ENCODE measurements at places on chromosomes 13 and 19.

DNA sequence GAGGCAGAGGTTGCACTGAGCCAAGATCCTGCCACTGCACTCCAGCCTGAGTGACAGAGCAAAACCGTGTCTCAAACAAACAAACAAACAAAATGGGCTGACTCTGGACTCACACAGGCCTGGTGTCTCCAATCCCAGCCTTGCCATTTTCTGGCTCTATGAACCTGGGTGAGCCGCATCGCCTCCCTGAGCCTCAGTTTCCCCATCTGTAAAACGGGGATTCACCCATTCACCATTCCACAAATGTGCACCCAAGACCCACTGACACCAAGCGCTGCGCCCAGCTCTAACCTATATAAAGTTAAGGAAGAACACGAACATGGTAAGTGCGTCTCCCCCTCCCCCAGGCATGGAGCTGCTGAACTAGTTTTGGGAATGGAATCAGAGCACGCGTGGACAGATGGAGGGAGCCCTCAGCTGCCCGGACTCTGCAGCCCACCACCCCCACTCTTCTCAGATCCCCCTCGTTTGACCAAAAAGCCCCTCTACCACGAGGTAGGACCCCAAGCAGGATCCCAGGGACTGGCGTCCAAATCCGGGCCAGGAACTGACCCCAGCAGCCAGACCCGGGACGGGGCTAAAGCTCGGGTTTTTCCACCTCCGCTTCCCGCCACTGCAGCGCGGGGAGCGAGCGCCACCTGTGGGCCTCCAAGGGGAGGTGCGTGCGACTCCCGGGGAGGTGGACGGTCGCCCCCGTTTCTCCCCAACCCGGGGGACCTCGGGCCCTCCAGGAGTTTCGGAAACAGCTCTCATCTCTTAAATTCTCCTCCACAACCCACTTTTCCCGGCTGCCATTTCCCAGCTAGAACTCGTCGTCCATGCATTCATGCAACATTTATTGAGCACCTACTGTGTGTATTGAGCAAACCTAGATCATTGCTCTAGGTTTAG, 33.0 kb upstream of the ADGRE5 start:
- DNase-seq = peak; percentile 90

GRCh38 chr13:77215543-77215942, 111.4 kb downstream of the MYCBP2 start:
- DNase-seq = no peak

- no peak for DNase-seq
These were observed 6.0 kb upstream of the NEK3 start for GRCh38 chr13:52165411-52165810.

- peak; percentile 88 for DNase-seq
These were observed at the start of gene TBXA2R for GRCh38 chr19:3606690-3607289. Gene TBXA2R, minus strand, starts transcription at chr19:3606875. Its CDS starts 6,241 bp downstream, at chr19:3600634.

DNA sequence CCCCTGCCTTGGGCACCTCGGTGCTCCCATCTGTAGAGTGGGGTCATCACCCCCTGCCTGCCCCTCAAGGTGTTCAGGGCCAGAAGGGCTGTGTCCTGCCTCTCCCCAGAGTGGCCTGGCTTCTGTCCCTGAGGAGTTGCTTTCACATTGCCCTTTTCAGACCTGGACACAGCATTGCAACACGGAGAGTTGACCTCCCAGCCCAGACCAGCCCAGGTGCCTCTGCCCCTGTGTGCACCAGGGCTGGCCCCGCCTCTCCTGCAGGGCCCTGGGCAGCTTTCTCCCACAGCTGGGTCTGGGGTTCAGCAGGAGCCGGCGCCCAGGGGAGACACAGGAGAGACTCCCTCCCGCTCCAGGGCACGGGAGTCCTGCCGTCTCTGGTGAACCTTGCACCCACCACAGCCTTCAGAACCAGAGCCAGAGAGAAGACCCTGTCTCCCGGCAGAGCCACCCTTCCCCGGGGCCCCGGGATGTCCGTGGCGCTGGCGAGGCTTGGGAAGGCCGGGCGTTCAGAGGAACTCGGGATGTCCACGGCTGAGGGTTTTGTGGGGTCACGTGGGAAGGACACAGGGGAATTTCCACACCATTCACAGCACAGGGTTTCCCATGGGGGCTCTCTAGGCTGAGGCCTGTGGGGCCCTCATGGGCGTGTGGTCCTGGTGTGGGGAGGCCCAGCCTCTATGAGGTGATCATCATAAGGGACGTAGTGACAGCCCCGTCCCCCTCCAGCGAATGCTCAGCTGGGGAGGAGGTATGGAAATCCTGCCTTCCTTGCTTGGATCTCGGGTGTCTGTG, 23.2 kb downstream of the C13orf46 start:
- DNase-seq = no peak

DNA sequence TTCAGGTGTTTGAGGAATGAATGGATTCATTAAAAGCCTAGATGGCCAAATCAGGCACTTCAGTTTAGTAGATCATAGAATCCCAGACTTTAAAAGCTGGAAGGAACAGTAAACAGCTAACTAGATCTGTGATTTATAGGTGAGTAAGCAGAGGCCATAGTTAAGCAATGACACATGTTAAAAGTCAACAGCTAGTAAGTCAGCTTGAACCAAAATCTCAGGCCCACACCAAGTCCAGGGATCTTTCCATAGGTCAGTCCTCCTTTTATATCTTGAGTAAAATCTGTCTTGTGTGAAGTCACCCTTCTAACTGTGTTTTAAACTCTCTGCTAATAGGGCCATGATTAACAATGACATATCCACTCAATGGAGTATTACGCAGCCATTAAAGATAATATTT, 275.5 kb upstream of the SOX21 start:
- no peak for DNase-seq

GRCh38 chr13:30142486-30143211, 164.7 kb downstream of the KATNAL1 start:
- no peak for DNase-seq

GRCh38 chr13:86765462-86765861, 905.7 kb upstream of the SLITRK5 start:
- no peak for DNase-seq

DNA sequence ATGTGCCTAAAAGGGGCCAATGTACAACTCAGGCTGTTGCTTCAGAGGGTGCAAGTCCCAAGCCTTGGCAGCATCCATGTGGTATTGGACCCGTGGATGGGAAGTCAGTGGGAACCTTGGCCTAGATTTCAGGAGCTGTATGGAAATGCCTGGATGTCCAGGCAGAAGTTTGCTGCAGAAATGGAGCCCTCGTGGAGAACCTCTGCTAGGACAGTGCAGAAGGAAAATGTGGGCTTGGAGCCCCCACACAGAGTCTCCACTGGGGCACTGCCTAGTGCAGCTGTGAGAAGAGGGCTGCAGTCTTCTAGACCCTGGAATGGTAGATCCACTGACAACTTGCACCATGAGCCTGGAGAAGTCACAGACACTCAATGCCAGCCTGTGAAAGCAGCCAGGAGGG, 28.5 kb downstream of the GPC5 start:
- no peak for DNase-seq

- DNase-seq = no peak
These were observed 773 bp downstream of the LIM2 start for GRCh38 chr19:51386882-51387520.

- no peak for DNase-seq
These were observed 105.3 kb upstream of the KLF5 start for GRCh38 chr13:72953391-72953965.

- DNase-seq = no peak
These were observed 2.8 kb downstream of the PNMA8B start for GRCh38 chr19:46492841-46493235.

GRCh38 chr19:2332341-2333026, 4.0 kb downstream of the SPPL2B start:
- DNase-seq = peak; percentile 72

DNA sequence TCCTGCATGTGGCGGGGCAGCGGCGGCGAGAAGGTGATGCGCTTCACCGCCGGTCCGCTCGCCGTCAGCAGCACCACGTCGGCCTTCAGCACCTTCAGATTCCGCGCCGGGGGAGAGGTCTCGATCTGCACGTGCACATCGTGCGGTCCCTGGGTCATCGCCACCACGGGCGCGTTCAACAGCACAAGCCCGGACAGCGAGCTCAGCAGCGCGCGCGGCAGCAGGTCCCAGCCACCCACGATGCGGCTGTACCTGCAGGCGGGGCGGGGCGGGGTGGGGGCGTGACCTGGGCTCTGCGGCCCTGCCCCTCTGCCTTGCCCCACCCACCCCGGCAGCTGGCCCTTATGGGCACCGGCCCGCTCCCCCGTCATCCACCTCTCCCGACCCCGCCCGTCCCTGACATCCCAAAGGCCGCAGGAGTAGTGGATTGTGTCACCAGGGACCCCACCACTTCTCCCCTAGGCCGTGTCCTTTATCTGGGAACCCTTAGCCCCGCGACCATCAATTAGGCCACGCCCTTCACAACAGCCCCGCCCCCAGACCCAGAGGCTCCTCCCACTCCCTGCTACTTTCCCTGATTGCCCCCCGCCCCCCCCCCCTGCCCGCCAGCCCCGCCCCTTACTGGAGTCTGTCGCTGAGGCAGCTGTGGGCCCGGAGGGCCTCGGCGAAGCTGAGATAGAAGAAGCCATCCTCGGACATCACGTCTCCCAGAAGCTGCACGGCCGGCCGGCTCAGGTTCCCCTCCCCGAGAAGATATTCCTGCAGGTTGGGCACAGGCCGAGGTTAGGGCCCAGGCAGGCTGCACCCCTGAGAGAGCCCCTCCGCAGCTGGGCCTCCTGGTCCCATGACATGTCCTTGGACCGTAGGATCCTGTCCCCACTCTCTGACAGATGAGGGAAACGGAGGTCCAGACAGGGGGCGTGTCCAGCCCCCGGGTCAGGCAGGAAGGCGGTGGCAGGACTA, 6.1 kb downstream of the IL4I1 start:
- peak; percentile 88 for DNase-seq

DNA sequence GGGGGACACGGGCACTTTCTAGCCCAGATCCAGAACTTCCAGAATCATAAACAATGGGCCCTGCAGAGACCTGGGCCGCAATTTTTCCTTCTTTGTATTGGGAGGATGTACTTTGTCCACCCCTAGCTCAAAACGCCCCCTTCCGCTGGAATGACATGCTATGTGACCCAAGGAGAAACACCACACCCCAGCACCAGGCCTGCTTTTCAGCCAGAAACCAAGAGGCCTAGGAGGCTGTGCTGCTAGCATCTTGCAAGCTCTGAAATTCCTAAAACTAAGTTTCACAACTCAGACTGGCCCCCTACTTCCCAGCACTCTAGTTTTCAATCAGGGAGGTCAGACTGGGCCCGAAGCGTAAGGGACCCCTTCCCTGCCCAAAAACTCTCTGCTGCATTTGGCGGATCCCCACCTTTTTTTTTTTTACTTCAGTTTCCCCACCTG, 538 bp downstream of the LSM4 start:
- DNase-seq = peak; percentile 82

- no peak for DNase-seq
These were observed 22.1 kb downstream of the URI1 start for GRCh38 chr19:29964171-29964570.

- no peak for DNase-seq
These were observed 1573.3 kb downstream of the PCDH9 start for GRCh38 chr13:65656740-65657329.

GRCh38 chr19:6233056-6233826, 46.5 kb downstream of the MLLT1 start:
- no peak for DNase-seq

DNA sequence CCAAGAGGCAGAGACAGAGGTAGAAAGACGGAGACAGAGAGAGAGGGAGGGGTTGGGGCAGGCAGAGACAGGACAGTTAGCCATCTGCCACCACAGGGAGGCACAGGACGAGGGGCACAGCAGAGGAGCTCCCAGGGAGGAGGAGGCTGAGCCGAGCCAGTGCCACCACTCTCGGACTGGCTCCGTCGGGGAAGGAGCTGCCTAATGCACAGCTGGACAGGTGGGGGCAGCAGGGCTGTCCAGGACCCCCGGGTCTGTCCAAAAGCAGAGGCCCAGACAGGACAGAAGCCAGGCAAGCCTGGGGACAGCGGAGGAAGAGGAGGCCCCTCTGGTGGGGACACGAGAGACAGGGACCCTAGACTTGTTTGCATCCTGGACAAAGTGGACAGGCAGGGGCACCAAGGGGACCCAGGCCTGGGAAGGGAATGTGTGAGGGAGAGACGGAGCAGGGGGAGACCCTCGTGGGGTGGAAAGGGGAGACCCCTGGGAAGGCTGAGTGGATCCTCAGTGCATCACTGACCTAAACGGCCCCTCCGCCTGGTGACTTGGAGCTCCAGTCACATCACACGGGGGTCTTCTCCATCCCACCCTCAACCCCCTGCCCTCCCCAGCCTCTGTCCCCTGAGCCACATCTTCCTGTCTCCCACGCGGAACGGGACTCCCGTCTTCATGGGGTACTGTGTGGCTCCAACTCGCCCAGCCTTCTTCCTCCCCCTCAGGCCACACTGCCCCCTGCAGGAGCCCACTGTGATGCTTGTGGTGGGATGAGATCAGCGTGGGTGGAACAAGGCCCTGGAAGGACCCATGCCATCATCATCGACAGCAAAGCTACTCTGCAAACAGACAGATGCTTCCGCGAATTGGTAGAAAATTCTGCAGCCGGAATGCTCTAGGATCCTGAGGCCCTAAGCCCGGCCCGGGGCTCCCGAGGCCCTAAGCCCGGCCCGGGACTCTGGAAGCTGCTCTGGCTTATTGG, 915 bp downstream of the F10 start:
- DNase-seq = no peak

GRCh38 chr19:43589277-43589676, 6.7 kb downstream of the IRGQ start:
- no peak for DNase-seq

- DNase-seq = no peak
These were observed 13.7 kb downstream of the PPFIA3 start for GRCh38 chr19:49132974-49133609.

DNA sequence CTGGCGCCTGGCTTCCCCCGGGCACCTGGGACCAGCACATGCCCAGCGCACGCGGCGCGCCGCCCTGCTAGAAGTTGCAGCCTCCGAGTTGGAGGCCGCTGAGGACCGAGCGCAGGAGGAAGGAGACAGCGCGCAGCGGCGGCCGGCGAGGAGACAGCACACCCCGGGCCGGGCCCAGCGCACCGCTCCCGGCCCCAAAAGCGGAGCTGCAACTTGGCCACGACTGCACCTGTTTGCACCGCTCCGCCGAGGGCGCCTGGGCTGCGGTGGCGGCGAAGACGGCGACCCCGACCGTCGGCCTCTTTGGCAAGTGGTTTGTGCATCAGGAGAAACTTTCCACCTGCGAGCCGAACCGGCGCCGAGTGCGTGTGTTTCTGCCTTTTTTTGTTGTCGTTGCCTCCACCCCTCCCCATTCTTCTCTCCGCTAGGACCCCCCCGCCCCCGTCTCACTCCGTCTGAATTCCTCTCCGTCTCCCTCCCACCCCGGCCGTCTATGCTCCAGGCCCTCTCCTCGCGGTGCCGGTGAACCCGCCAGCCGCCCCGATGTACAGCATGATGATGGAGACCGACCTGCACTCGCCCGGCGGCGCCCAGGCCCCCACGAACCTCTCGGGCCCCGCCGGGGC, at the start of gene SOX1:
SOX1 (plus strand) TSS at position 34 of the 626 bp plus-strand sequence; CDS start at position 544, 510 bp downstream.
- DNase-seq = no peak

- no peak for DNase-seq
These were observed 19.1 kb upstream of the PNMA8C start for GRCh38 chr19:46447824-46448223.

GRCh38 chr13:106591299-106591698, 23.4 kb upstream of the ARGLU1 start:
- DNase-seq = no peak

GRCh38 chr13:110528911-110529310, 32.6 kb downstream of the RAB20 start:
- no peak for DNase-seq

- no peak for DNase-seq
These were observed 829 bp downstream of the B3GLCT start for GRCh38 chr13:31200637-31200971.
